Activated CD4-positive, alpha-beta T cell treated with anti-CD3 and anti-CD28 coated beads, Interleukin-2, amount 50 U/mL, for 24 hours (primary cell): ENCODE measurements at places on chromosomes 11 and 22.

DNA sequence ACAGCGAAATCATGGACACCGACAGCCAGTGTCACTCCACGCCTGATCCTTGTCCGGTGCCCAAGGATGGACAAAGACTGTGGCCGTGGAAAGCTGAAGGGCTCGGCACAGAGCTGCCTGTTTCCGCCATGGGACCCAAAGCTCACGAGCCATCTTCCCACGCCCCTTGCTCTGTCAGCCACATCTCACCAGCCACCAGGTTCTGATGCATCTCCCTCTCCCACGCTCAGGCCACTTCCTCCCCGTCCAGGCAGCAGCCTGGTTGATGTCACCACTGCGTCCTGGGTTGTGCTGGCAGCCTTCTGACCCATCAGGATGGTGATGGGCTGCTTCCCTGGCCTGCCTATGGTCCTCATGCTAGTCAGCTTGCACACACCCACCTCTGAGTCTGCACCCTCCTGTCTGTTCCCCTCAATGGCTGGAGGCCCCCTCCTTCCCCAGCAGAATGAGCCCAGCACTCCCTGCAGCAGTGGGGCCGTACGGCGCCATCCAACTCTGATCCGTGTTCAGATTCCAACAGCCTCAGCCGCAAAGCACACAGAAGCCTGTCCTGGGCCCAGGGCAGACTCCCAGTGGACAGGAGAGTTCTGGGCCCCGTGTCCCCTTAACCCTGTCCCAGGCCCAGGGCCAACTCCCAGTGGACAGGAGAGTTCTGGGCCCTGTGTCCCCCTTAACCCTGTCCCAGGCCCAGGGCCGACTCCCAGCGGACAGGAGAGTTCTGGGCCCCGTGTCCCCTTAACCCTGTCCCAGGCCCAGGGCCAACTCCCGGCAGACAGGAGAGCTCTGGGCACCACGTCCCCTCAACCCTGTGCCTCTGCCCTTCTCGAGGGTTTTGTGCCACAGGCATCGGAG, 259.5 kb downstream of the BRD1 start:
- DNase-seq, result no peak

- DNase-seq, result no peak
These were observed 57.6 kb upstream of the SEPTIN5 start for GRCh38 chr22:19656541-19657251.

GRCh38 chr11:43852057-43852636, 28.5 kb upstream of the ALKBH3 start:
- peak; percentile 55 for DNase-seq

GRCh38 chr11:95514416-95515110, 275.0 kb downstream of the FAM76B start:
- no peak for DNase-seq

DNA sequence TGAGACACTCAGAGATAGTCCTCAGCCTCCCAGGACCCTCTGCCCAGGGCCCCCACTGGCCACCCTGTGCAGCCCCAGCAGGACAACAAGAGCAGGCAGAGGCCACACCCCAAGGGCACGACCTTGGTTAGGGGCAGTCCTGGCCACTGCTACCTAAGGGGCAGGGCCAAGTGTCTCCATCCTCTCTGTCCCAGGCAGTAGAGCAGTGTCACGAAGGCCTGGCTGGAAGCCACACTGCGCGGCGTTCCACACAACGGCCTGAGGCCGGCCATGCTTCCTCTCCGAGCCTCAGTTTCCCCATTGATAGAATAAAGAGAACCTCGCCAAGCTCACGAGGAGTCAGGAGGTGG, 1074.3 kb downstream of the BRD1 start:
- no peak for DNase-seq

DNA sequence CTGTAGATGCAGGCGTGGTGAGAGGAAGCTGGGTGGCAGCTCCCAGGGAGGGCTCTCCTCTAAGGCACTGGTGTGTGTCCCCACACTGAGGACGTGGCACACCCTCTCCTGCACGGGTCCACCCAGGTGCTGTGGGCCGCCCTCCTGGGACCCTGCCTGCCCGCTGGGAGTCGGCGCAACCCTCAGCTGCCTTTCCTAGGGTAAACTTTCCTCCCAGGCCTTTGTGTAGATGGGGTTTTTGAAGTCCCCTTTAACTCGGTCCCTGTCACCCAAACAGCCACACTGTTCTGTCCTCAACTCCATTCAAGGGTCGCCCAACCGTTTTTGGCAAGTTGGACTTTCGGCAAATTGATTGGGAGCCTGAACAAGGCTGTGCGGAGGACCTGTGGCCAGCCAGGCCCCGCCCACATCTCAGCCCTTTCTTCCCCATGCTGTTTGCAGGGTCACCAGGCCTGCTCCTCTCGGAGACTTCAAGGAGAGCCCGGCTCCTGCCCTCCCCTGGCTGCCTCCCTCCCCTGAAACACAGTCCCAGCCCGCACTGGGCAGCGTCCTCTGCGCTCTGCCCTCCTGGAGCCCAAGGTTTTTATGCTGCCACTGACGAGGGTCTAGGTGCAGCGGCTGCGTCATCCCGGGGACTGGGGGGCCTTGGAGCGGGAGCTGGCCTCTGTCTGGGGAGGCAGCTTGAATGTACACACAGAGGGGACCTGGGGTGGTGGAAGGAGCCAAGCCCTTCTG, 1126.2 kb downstream of the BRD1 start:
- DNase-seq, result no peak

DNA sequence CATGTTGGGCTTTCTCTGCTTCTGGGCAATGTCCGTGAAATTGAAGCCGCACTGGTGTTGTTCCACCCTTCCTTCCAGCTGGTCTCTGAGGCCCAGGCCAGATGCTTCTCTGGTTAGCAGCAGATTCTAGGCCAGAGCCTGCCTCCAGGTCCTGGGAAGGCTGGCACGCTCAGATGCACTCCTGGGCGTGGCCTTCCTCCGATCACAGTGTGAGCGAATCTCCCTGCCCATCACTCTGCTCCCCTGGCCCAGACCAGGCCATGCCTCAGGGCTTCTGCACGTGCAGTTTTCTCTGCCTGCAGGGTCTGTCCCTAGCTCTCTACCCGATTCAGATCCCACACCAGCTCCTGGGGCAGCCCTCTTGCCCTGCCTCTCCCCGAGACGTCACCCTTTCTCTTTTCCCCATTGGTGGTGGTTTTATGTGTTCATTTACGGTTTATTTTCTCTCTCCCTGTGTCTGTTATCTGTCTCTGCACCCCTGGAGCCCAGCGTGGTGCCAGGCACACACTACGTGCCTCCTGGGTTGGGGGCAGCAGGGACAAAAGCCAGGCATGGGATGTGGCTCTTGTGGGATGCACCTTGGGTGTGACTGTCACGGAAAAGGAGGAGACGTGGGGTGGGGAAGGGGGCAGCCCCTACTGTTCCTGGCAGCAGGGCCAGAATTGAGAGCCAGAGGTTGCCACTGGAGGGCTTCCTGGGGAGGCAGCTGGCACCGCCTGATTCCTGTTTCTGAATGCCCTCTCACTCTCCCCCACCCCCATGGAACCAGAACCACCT, 66.0 kb downstream of the KCNQ1 start:
- DNase-seq, result no peak

DNA sequence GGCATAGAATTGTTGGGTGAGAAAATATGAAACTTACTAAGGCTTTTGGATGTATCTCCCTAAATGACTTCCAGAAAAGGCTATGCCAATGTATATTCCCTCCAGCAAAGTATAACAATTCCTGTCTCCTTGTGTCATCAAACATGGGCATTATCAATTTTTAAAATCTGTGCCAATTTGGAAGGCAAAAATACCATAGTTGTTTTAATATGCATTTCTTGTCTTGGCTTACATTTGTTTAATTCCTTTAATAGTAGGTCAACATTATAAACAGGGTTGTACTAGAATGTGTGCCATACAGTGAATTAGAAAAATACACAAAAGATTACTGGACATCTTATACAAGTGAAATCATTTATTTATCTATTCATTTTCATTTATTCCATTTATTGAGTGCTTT, 41.6 kb downstream of the DCUN1D5 start:
- no peak for DNase-seq

GRCh38 chr11:123250892-123251656, 56.0 kb upstream of the CLMP start:
- no peak for DNase-seq

- peak; percentile 16 for DNase-seq
These were observed 89.0 kb upstream of the PARVA start for GRCh38 chr11:12288212-12288930.

GRCh38 chr11:90476442-90477007, 253.7 kb upstream of the CHORDC1 start:
- DNase-seq, result no peak

DNA sequence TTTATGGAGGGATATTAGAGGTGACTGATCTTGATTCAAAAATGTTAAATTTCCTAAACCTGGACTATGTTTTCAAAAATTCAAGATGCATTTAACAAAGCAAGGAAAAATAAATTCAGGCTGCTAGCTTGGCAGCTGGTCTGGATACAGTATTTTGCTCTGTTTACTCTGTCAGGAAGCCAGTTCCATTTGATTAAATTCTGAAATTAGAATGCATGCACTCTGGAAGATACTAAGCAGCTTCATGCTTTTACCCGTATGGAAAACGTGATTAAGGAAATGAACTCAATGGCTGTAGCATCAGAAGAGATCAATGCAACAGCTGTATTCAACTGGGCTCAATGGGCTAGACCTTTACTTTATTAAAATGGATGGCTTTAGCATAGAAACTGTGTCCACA, 14.2 kb downstream of the C11orf71 start:
- no peak for DNase-seq

DNA sequence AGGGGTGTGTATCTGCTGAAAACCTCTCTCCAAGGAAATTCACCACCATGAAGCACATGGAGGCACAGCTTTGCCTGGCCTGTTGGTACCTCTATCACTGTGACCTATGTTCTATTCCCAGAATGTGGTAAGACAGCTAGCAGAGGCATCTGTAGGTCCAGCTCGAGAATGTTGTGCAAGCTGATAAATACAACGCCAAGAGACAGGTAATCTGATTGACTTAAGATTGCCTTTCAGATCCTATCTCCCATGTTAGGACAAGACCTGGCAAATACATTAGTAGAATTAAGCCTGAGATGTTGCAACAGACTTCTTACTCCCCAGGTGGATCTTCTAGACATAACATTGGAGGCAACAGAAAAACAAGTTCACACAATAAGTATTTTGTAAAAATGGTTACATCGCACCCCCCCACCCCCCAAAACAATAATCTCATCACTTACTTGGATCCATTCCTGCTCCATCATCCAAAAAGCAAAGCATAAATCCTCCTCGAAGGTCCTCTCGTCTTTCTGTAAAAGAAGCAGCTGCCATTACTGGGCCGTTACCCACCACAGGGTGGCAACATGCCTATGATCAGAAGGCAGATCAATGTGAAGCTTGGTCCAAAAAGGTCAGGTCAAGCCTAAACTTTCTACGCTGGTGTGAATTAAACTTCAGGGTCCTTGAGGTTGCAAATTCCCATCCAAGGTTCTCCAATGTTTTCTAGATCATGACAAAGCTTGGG, 18.5 kb downstream of the MORC2 start:
- no peak for DNase-seq

DNA sequence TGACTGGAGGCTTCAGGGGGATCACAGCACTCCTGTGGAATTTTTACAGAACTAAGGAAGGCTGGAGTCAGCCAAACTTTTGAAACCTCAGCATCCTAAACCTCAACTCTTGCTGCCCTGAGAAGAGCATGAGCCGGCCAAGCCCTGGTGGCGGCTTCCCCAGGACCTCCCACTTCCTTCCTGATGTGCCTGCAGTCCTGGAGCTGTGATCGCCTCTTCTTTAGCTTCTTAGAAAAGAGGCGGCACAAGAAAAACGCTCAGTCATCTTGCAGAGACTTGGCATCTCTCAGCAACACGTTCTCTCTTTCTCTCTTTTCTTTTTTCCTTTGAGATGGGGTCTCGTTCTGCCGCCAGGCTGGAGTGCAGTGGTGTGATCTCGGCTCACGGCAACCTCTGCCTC, 40.4 kb upstream of the AMPD3 start:
- no peak for DNase-seq

- no peak for DNase-seq
These were observed 6.9 kb downstream of the TNNT3 start for GRCh38 chr11:1926156-1927025.

DNA sequence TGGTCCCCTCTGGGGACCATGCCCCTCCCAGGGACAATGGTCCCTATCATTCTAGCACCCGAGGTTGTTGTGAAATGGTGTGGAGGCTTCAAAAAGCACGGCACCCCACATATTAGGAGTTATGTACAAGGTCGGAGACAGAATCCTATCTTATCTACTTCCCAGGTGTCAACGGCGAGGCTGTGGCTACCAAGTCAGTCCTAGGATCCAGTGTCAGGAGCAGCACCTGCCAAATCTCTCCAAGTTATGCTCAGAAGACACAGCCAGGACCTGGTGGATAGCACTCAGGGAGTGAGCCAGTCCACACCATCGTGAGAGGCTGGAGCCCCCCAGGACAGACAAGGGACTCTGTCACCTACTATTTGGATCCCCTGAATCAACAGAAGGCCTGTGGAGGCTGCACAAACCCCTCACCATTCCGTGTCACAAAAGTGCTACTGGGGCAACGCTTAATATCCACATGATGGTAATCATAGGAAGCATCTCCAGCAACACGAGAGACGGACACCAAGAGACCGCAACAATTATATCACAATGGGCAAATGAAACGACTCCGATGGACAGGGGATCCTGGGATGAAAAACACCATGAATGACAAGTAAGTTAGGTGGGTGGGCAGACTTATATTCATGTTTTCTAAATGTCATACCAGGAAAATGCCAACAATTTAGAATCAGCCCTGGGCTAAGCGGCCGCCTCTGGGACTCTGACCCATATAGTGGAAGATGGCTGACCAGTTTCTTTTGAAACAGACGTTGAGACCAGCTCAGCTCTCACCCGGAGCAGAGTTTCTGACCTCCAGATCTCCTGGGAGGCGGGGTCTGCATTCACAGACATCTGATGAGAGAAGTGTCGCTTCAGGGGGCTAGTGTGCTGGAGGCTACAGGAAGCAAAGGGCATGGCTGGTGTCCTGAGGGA, 108.4 kb downstream of the MED15 start:
- no peak for DNase-seq

- no peak for DNase-seq
These were observed 462.4 kb downstream of the BRD1 start for GRCh38 chr22:49365191-49365837.

GRCh38 chr22:23285734-23286133, 105.4 kb downstream of the BCR start:
- DNase-seq, result no peak

GRCh38 chr11:45580399-45580798, 85.0 kb downstream of the CHST1 start:
- DNase-seq, result no peak

DNA sequence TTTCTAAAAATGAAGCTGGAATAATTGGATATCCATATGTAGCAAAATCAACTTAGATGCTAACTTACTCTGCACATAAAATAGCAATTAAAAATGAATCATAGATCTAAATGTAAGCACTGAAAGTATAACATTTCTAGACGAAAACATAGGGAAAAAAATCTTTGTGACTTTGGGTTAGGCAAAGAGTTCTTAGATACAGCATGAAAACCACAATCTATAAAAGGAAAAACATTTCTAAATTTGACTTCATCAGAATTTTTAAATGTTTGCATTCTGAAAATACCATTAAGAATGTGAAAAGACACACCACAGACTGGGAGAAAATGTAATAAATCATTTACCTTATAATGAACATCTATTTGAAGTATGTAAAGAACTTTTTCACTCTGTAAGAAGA, 128.8 kb downstream of the APIP start:
- no peak for DNase-seq

- DNase-seq, result no peak
These were observed 57.5 kb downstream of the MYEOV start for GRCh38 chr11:69351460-69351859.
